KBM-7 (cell line): ENCODE measurements at places on chromosomes 4 and X.
A peak's percentile ranks its signal among the peaks of the same experiment; 100 is the strongest.

GRCh38 chr4:185127021-185127925 lies 15.8 kb upstream of the SLC25A4 start:
- no peak for DNase-seq

GRCh38 chr4:164251257-164251656 lies 502.7 kb upstream of the SMIM31 start:
- no peak for DNase-seq

- DNase-seq, result peak; percentile 16
Observed at GRCh38 chr4:56183344-56183959, 203.8 kb downstream of the AASDH start.

- no peak for DNase-seq
Observed at GRCh38 chr4:185801471-185801870, 10.5 kb downstream of the SORBS2 start.

- no peak for DNase-seq
Observed at GRCh38 chrX:40155589-40156469, 58.1 kb upstream of the BCOR start.

GRCh38 chrX:151852294-151852693 lies 60.4 kb upstream of the MAGEA4 start:
- peak; percentile 7 for DNase-seq

GRCh38 chr4:176843710-176844109 lies 51.0 kb upstream of the VEGFC start:
- no peak for DNase-seq

GRCh38 chrX:72123471-72124185 lies 8.1 kb downstream of the RTL5 start:
- peak; percentile 65 for DNase-seq
